ENCODE measurements at places on chromosomes 1 and 21.

DNA sequence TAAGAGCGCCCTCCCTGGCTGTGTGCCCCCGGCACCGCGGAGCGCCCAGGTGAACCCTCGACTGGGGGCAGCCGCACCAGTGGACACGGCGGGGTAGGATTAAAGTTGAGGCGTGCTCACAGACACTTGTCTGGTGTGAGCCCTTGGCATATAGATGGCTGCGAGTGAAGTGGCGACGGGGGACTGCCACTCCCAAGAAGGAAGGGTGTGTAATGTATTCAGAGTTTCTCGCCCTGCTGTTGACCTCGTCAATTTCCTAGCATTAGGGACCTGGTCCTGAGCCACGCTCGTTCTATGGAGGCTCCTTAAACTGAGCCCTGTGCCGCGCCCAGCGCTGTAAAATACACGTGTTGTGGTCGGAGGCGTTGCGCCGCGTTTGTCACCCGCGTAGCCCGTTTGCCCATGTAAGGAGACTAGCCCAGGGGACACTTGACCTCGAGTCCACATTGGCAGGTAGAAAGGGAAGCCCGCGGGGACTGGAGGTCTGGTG, 554 bp downstream of the EVA1C start:
- DNase-seq, result no peak

DNA sequence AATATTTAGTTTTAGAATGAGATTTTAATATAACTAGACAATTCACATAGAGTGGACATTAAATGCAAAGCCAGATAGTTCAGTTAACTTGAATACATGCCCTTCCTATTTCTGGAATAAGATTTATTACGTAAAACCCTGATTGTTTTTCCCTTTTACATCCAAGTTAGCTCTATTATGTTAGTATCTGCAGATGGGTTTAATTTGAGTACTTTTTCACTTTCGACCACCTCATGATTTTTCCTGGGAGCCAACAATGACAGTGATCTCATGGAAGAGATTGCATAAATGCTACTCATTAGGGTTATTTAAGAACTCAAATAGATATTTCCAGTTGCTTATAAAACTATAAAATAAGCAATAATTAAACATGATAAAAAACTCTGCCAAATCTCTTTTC, 199.4 kb upstream of the PTGFR start:
- DNase-seq, result no peak

DNA sequence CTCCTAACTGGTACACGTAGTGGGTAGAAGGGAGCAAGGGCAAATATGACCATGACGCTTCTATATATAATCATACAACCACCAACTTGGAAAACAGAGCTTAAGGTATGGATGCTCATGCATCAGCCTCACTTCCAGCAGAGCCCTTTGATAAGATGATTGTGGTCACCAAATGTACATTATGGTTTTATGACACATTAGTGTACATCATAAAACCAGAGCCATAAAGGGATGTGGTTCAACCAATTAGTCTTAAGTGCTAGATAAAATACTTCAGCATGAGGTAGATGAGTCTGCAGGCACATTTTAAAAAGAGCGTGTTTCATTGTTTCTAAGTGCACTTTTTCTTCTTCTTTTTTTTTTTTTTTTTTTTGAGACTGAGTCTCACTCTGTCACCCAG, 43.7 kb downstream of the NIBAN1 start:
- no peak for DNase-seq

- no peak for DNase-seq
Measured at GRCh38 chr1:66323958-66324625, 209.9 kb upstream of the SGIP1 start.

GRCh38 chr1:16088996-16089395, 15.5 kb upstream of the FAM131C start:
- DNase-seq, result no peak

DNA sequence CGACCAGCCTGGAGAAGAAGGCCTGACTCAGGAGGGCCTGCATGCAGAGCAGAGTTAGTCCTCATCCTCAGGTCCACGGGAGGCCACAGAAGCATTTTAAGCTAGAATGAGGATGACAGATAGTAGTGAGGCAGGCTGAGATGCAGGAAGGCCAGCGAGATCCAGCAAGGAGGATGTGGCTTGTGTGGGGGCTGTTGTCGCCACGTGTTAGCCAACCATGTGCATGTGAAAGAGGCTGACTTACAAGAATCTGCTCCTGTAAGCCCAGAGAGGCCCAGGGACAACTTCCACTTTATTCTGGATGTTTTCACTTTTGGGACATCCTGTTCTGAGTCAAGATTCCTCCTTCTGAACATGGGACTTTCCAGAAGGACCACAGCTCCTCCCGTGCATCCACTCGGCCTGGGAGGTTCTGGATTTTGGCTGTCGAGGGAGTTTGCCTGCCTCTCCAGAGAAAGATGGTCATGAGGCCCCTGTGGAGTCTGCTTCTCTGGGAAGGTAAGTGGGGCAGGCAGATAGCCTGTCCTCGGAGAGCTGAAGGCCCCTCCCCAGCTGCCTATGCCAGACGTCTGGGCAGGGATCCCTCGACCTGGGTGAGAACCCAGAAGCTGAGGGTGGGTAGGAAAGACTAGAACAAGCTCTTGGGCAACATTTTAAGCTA, at the start of gene SLAMF8:
TSS of gene SLAMF8 (plus strand) at position 433 of the 661 bp plus-strand sequence. CDS start at position 459, 26 bp downstream.
- DNase-seq, result peak; percentile 43

GRCh38 chr1:195591917-195592672, 1016.1 kb downstream of the KCNT2 start:
- no peak for DNase-seq

- DNase-seq, result no peak
Measured at GRCh38 chr1:223143537-223144248, 645 bp upstream of the TLR5 start.

GRCh38 chr1:189921613-189922012, 556.1 kb downstream of the BRINP3 start:
- DNase-seq, result no peak

DNA sequence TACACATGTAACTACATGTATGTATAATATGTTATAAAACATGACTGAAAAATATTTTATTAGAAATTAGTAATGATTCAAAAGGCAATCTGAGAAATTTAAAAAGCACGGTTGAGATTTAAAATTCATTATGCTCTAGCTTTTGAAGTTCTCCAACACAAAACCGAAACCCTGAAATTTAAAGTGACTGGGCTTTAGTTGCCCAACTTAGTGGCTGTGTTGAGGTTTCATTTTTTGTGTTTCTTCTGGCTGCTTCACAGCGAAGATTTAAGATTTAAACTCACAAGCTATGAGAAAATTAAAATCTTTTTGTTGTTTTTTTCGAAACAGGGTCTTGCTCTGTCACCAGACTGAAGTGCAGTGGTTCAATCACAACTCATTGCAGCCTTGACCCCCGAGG, 1058.7 kb downstream of the NCAM2 start:
- no peak for DNase-seq

DNA sequence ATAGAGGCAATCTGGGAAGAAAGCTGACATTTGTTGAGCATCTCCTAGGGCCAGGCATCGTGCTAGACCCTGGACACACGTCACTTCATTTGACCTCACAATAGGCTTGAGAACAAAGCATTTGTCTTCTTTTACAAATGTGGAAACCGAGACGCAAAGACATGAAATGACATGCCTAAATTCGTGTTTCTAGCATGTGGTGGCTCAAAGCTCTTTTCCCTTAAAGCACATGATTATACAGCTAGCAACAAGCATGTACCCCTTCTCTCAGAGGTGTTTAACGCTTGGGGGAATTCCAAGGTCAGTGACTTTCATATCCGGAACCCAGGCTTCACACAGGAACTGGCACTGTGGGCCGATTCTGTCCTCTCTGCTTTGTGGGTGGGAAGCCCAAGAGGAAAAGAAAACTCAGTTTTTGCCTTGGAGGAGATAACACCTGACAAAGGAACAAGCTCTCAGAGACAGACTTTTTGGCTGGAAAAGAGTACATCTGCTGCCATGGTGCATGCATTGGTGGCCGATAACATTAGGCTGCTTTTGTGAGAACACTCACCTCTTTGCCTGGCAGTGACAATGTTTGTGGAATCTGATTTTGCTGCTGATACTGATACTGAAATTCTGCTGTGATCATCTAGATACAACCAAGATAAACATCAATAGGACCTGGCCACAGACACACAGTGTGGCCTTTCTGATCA, 15.4 kb upstream of the CD2 start:
- DNase-seq, result no peak

GRCh38 chr1:64427879-64428278, 42.0 kb upstream of the CACHD1 start:
- DNase-seq, result no peak

DNA sequence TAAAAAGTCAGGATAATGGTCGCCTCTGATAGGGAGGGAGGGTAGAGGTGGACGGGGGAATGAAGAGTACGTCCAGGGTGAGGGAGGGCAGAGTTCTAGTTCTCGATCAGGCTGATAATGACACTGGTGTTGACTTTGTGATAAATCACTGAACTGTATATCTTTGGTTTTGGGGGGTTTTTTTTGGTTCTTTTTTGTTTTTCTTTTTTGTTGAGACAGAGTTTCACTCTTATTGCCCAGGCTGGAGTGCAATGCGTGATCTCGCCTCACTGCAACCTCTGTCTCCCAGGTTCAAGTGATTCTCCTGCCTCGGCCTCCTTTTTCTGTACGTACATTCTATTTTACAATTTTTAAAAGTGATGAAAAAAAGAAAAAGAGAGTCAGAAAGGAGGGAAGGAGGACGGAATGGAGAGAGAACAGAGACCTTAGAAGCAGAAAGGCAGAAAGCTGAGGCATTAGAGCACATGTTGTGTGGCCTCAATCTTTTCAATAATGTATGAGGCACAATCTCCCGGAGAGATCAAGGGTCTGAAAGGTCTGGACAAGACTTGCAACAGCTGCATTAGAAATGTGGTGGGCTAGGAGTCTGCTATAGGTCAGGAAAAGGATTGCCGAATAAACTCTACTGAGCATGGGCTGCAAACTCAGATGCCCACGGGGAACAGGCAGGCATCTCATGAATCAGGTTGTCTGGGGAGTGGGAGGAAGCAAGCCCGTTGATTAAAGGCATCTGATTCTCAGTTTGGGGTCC, 174.8 kb downstream of the TOMM20 start:
- no peak for DNase-seq

- no peak for DNase-seq
Measured at GRCh38 chr1:165679282-165680036, 18.9 kb downstream of the ALDH9A1 start.

DNA sequence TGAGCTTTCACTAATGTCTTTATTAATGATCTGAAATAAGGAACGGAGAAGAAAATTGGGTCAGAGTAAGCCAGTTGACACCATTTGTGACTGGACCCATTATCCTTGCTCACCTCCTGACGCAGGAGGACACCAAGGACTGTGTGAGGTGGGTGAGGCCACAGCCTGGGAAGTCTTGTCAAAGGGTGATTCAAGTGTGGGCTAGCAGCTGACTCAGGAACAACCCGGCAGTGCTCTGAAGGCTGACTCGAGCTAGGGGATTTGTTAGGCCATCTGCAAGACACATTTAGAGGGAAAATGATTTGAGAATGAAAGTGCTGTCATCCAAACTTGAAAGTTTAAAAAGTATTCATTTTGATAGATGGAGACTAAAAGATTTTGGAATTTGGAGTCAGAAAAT, 21.2 kb downstream of the PRRX1 start:
- DNase-seq, result no peak

DNA sequence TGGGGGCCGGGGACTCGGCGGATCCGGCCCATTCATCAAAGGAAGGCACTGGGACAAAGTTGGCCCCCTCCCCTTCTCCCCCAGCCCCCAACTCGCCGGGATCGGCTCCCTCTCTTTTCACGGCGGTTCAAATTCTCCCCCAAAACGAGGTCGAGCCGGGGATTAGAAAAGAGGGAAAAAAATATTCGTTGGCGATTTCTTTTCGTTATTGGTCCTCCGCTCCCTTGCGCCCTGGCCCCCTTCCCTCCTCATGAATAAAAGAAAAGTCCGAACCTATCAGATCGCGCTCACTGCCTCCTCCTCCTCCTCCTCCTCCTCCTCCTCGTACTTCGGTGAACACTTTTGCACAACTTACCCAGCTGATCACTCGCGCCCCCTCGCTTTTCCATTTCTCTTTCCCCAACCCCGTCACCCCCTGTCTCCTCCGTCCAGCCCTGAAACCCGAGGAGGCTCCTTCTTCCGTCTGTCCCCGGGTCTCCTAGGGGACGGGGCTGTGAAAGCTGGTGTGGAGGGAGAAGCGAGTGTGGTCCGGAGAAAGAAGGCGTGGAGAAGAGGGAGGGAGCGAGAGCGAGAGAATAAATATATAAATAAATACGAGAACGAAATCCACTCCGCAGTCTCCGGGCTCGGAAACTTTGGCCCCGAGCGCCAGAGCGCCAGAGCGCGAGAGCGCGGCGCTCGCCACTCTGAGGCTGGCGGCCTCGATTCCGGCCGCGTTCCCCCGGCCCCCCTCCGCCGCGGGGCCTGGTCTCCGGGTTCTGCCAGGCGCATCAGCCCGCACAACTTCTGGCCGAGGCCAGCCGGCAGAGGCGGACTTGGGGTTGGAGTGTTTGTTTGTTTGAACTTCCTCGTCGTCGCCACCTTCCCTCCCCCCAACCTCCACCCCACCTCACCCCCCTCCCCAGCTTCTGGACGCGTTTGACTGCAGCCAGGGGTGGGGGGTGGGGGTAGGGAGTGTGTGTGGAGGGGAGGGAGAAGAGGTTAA, at the start of gene PAX7:
TSS of gene PAX7 (plus strand) at position 336 of the 985 bp plus-strand sequence. CDS start 758 bp downstream, outside the sequence.
- no peak for DNase-seq

- DNase-seq, result no peak
Measured at GRCh38 chr1:33234131-33234530, 22.2 kb upstream of the ZNF362 start.

GRCh38 chr1:213057264-213058059, 6.4 kb downstream of the RPS6KC1 start:
- DNase-seq, result no peak

- DNase-seq, result no peak
Measured at GRCh38 chr1:52365071-52365745, 797 bp downstream of the CC2D1B start.

- no peak for DNase-seq
Measured at GRCh38 chr1:160207771-160208556, 2.8 kb downstream of the PEA15 start.

- DNase-seq, result no peak
Measured at GRCh38 chr1:81873946-81874345, 73.2 kb downstream of the ADGRL2 start.

- no peak for DNase-seq
Measured at GRCh38 chr1:84366786-84367185, 31.5 kb upstream of the DNASE2B start.

DNA sequence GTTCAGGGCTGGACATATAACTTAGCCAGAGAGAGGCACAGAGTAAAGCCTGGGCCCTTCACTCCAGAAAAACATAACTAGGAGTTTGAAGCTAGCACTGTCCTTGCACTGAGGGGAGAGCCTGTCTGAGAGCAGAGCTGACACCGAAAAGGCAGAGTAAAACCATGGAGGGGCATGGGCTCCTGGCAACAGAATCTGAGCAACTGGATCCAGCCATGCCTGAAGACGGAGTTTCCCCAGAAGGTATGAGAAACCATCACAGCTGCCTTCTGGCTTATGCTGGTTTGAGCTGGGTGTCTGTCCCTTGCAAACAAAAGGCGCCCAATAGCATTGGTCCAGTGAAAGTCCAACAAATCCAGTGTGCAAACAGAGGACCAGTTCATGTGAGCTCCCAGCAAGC, 137.5 kb downstream of the NPHP4 start:
- DNase-seq, result no peak

Data from stimulated activated CD4-positive, alpha-beta T cell treated with anti-CD3 and anti-CD28 coated beads, Interleukin-12 subunit alpha, Interleukin-12 subunit beta, amount 100 ng/mL, for 24 hours (primary cell).